ENCODE measurements at places on chromosomes 16 and 17.
A peak's percentile ranks its signal among the peaks of the same experiment; 100 is the strongest.

- no peak for DNase-seq
Observed at GRCh38 chr16:20874088-20874581, 26.0 kb downstream of the DCUN1D3 start.

GRCh38 chr16:52727849-52728248 is 180.9 kb upstream of the TOX3 start:
- DNase-seq, result no peak

GRCh38 chr16:75267631-75268264 is 16.3 kb upstream of the BCAR1 start:
- no peak for DNase-seq

GRCh38 chr17:63798572-63799106 is 24.7 kb downstream of the DDX42 start:
- no peak for DNase-seq

GRCh38 chr17:31843070-31843745 is 15.8 kb downstream of the COPRS start:
- peak; percentile 63 for DNase-seq

DNA sequence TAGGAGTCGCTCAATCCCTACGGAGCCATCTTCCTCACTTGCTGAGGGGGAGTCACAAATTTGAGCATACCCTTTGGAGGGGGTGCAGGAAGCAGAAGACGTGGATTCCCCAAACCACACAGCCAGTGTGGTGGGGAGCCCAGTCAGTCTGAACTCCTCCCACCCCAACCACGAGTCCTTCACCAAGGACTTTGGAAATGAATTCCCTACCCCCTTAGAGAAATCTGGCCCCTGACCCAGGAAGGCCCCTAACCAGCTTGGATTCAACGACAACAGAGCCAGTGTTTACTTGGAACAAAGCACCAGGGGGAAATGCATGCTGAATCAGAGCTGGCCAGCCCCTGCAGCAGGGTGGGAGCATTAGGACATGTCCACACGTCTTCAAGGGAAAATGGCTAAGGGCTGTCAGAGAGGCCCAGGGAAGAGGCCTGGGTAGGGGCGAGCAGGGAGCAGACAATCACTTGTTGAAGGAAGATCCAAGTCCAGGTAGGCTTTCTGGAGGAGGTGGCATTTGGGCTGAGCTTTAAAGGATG is 5.5 kb upstream of the TMEM92 start:
- DNase-seq, result peak; percentile 8

DNA sequence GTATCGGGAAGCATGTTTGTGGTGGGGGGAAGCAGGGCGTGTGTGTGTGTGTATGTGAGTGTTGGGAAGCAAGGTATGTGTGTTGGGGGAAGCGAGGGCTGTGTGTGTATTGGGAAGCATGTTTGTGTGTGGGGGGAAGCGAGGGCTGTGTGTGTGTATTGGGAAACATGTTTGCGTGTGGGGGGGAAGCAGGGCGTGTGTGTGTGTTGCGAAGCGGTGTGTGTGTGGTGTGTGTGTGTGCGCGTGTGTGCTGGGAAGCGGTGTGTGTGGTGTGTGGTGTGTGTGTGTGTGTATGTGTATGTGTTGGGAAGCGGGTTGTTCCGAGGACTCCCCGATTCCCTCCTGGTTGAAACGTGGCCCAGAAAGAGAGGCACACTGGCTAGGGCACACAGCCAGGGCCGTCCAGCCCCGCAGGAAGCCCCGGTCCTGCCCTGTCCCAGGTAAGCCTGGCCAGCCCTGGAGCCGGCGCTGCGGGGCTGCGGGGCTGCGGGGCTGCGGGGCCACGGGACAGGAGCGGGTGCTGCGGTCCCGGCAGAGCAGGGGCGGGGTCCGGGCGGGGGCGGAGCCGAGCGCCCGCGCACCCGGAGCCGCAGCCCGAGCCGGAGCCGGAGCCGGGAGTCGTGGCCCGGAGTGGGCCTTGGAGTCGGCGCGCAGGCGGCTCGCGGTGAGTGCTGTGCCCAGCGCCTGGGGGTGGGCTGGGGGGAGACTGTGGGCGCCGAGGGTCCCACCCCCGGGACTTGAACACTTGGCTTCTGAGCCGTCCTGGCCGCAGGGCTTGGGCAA is at the start of gene NOD2:
TSS of gene NOD2 (plus strand) at position 608 of the 783 bp plus-strand sequence. CDS start 5,890 bp downstream, outside the sequence.
- peak; percentile 78 for DNase-seq

- DNase-seq, result no peak
Observed at GRCh38 chr17:42676424-42677011, at the start of gene PLEKHH3. Gene PLEKHH3 (minus strand): TSS chr17:42676994. CDS start chr17:42676563, 431 bp downstream.

DNA sequence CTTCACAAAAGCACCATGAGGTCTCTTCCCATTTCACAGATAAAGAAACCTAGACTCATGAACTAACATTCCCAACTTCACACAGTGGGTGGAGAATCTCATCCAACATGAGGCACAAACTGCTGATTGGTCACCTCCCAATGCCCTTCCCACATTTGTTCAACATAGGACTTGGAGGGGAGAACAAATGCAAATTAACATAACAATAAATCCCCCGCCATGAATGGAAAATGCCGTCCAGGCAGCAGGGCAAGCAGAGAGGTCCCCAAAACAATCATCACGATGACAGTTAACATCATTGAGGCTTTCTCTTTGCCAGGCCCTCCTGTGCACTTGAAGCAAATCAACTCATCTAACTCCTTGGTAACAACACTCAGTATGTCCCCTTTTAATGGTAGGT is 185.3 kb downstream of the TMEM132E start:
- DNase-seq, result no peak

DNA sequence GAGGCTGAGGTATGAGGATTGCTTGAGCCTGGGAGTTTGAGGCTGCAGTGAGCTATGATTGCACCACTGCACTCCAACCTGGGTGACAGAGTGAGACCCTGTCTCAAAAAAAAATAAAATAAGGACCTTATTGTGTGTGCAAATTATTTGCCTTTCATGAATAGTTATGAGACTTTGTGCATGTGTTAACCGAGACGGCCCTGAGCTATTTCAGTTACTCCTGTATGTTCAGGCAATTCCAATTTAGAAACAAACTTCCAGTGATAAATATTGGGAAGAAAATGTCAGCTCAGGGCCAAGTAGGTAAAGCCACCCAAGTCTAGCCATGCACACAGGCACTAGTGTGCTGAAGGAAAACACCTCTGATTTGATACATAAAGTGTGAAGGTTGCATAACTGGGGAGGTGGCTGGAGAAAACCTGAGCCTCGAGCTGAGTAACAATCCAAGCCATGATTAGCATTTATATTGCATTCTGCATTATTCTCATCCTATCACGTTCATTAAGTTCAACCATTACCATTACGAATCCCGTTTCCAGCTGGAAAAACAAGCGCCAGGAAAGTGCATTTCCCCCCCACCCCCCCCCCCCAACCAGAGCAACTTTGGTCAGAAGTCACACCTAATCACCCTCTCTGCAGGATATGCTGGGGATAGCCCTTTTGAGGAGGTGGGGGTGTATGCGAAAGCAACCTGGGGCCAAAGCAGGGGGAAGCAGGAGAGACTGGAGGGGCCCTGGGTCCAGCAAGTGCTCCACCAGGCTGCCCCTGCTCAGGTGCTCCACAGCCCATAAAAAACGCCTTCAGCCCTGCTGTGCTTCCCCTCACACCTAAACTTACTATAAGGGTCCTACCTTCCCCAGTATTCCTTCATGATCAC is 18.6 kb upstream of the ENDOV start:
- DNase-seq, result no peak

DNA sequence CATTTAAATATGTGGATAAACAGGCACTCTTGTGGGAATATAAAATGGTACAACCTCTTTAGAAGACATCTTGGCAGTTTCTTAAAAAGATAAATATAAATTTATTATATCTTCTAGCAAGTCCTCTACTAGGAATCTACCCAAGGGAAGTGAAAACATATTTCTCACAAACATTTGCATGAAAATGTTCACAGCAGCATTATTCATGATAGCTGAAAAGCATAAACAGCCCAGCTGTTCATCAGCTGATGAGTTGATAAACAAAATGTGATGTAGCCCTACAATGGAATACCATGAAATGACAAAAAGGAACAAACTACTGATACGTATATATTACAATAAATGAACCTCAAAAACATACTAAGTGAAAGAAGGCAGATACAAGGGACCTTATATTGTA is 12.0 kb downstream of the DGKE start:
- DNase-seq, result no peak

DNA sequence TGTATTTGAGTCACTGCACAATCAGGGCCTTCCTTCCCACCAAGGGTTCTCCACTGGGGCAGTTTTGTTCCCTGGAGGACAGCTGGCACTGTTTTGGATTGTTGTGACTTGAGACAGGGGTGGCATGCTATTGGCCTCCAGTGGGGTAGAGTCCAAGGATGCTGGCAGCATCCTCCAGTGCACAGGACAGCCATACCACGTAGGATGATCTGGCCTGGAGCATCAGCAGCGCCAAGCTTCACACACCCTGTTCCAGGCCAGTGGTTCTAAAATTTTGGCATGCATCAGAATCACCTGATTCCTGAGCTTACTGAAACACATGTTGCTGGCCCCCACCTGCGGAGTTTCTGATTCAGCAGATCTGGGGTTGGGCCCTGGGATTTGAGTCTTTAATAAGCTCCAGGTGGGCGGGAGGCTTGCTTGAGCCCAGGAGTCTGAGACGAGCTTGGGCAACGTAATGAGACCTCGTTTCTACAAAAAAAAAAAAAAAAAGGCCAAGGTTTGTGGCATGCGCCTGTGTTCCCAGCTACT is 83.2 kb downstream of the MGAT5B start:
- DNase-seq, result no peak

- DNase-seq, result peak; percentile 76
Observed at GRCh38 chr16:11256661-11257130, 692 bp upstream of the SOCS1 start.

DNA sequence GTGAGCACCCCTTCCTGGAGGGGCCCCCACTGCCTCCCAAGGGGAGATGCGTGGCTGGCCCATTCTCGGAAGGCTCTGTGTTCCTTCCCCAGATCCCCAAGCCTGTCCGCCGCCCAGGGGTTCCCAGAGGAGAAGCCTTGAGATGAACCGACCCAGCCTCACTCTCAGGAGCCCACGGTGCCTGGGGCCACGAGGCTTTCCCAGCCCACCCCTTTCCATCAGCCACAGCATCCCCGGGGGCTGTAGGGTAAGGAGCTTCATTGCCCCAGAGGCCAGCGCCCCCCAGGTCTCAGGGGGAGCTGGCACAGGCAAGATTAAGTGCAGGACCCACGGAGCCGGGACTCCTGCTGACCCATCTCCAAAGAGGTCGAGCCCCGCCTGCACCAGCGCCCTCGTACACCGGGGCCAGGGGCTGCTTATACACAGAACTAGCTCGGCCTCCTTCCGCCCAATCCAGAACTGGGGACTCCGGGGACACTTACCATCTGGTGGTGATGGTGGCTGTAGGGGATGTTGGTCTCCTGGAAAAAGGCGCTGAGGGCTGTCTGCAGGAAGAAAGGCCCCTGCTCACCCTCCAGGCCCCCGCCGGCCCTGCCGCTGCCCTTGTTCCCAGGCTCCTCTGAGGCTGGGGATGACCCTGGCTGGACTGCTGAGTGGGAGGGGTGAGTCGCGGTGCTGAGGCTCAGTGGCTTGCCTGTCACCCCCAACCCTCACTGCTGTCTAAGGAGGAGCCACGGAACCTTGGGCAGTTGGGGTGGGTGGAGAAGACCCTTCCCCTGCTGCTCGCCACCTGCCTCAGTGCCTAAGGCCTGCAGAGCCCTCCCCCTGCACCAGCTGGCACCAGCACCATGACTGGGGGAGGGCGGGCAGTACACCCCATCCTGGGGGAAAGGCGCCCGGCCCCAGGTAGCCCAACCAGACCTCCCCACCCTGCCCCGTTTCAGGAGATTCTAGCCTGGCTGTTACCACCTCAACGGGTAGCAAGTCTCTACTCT is 4.4 kb downstream of the UBALD1 start:
- DNase-seq, result no peak

GRCh38 chr16:87483481-87483880 is 9.3 kb downstream of the ZCCHC14 start:
- no peak for DNase-seq

DNA sequence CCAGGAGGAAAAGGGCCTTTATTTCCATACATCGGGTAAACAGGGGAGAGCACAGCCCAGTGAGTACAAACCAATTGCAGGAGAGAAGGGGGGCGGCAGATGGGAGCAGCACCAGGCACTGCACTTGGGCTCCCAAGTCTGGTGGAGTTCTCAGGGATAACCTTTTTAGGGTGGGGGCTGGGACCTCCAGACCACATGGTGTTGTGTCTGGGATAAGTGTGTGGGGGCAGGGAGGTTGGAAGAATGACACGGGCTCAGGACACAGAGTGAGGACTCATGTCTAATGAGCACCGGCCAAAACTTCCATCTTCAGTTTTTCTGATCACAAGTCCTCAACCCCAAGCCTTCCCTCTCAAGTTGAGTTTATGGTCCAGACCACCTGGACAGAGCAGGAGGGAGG is 30.6 kb downstream of the PIPOX start:
- no peak for DNase-seq

DNA sequence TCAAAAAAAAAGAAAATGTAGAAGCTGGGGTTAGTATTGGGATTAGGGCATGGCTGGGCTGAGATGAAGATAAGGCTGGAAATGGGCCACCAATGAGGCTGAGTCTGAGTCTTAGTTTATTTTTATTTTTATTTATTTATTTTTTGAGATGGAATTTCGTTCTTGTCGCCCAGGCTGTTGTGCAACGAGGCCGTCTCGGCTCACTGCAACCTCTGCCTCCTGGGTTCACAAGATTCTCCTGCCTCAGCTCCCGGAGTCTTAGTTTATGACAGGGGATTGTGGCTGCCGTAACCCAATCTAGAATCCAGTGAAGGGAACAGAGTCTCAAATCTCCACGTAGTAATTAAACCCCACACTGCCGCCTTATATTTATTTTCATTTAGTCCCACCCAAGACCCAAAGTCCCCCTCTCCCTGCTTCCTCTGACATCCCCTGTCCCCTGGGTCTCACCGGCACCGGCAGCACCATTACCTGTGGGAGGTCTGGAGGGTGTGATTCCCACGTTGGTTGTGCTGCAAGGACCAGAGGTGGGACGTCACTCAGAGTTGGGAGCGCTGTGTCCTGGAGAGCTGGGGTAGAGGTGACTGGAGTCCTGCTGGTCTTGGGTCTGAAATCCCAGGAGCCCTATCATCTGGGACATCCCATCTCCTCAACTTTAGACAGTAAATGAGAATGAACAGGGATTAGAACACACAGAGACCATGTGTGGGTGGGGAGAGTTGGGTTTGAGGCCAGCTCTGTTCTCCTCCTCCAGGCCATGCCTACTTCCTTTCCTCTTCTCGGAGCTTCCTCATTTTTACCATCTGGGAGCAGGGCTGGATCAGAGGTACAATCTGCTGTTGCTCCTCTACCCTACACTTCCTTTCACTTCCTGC is at the start of gene CLEC10A:
TSS of gene CLEC10A (minus strand) at position 671 of the 875 bp plus-strand sequence. CDS start 1,439 bp downstream, outside the sequence.
- DNase-seq, result no peak

GRCh38 chr16:20628213-20628612 is 52.0 kb upstream of the ACSM2B start:
- DNase-seq, result no peak

DNA sequence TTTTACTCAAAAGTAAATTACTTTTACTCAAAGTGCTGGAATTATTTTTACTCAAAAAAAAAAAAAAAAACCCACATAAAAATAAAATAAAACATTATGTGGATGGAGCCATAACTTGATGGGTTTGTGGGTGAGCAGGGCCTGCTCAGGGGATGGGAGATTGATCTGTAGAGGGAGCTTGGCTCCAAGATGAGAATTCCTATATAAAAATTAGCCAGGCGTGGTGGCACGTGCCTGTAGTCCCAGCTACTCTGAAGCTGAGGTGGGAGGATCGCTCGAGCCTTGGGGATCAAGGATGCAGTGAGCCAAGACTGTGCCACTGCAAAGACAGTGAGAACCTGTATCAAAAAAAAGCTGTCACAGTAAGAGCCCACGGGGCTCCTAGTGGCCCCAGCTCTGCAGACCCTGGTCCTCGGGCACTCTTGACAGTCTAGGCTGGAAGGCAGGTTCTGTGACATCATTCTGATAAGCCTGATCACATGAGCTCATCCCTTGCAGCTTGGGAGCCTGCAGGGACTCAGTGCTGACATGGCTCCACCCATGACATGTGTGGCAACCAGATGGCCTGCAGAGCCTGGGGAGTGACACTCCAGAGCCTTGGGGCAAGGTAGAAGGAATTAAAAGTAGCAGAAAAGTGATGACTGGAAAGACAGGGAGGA is 42.5 kb downstream of the ST3GAL2 start:
- peak; percentile 45 for DNase-seq
